Smooth muscle cell of the umbilical artery (primary cell): ENCODE measurements at places on chromosomes 16 and 17. TPM values are rescaled to one million over a fixed set of nuclear protein-coding genes. Genes with fewer than 3 reads are reported as not detected.

TNFSF13 gene
- total RNA-seq: 0.83 TPM in 1 of 2 replicates, not detected in the other

UBB gene
- total RNA-seq: 1,401 and 2,051 TPM in 2 replicates

TNRC6A gene
- total RNA-seq: 22.3 and 34.0 TPM in 2 replicates

PTX4 gene
- not detected in 2 replicates for total RNA-seq

SDK2 gene
- total RNA-seq: 0.89 and 1.1 TPM in 2 replicates

MYH8 gene
- total RNA-seq: under 0.01 and 0.09 TPM in 2 replicates

SLC9A5 gene
- total RNA-seq: 1.5 and 2.4 TPM in 2 replicates

TEX19 gene
- not detected in 2 replicates for total RNA-seq

SERPINF2 gene
- not detected in 2 replicates for total RNA-seq
